ENCODE measurements at places on chromosomes 3 and 15.

DNA sequence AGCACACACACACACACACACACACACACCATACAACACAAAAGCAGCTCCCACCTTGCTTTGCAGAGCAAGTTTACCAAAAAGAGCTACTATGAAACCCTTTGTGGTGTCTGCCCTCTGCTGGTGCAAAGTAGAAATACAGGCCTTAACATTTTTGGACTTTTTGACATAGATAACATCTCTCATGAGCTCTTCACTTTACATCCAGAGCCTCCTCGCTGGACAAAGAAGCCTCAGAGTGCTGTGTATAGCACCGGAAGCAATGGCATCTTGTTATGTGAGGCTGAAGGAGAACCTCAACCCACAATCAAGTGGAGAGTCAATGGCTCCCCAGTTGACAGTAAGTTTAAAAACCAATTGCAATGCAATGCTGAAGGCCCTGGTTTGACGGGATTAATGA, 157.9 kb downstream of the CHL1 start:
- DNase-seq: peak; percentile 74

GRCh38 chr3:114558271-114558670, 264.4 kb downstream of the TIGIT start:
- DNase-seq: no peak

DNA sequence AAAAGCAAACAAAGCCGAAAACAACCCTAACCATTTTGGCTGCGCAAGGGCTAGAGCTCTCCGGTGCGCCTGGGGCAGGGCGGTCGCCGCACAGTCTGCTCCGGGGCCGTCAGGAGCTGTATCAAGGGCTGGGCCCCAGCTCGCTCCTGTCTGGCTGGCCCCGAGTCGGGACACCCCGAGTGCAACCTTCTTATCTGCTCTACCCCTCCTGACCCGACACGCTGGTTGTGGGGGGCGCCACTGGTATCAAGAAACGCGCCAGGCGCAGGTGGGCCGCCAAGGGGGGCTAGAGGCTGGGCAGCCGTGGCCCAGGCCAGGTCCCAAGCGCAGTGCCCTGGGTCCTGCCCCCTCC, 36.0 kb downstream of the NR2F2 start:
- DNase-seq: no peak

DNA sequence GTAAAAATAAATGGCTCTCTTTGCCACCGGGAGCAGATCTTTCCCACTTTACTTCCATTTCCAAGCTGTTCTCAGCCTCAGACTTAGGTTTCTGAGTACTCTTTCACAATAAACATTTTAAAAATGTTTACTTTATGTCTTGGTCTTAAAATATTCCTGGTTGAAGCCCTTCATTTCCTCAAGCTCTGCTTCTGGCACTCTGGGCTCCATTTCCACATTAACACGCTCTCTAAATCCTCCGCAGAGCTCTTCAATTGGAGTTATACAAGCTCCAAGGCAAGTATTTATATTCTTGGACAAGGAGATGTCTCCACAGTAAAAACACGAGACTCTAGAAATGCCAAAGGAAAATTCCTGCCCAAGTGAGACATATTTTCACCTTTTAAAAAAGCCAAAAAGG, 169.3 kb downstream of the GREM1 start:
- no peak for DNase-seq

DNA sequence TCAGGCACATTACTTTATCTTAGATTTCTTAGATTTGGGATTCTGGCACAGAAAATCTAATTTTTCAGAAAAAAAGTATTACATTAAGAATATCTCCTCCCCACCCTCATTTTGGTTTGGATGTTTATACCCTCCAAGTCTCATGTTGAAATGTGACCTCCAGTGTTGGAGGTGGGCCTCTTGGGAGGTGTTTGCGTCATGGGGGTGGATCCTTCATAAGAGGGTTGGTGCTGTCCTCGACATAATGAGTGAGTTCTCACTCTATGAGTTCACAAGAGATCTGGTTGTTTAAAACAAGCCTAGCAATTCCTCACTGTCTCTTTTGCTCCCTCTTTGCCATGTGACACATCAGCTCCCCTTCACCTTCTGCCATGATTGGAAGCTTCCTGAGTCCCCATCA, 45.6 kb upstream of the WWTR1 start:
- DNase-seq: no peak

- DNase-seq: no peak
Observed at GRCh38 chr3:138065949-138066348, 49.5 kb downstream of the DZIP1L start.

- DNase-seq: no peak
Observed at GRCh38 chr3:127177226-127177625, 15.7 kb upstream of the PRR23E start.

GRCh38 chr3:3907023-3907422, 107.8 kb downstream of the LRRN1 start:
- no peak for DNase-seq

- no peak for DNase-seq
Observed at GRCh38 chr3:45104715-45105711, 41.2 kb downstream of the CDCP1 start.

DNA sequence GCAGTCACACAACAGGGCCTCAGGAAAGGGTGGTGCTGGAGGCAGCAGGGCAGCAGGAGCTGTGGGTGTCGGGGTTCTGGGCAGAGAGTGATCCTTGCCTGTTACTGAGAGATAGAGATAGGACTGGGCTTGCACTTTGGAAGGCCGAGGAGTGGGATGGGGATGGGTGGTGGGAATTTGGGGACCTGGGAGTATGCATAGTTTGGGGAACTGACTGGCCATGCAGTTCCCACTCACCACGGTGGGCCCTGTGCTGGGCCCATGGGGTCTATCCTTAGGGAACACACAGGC, 192.5 kb upstream of the LINGO1 start:
- DNase-seq: no peak

GRCh38 chr3:172415323-172415722, 32.9 kb downstream of the GHSR start:
- DNase-seq: peak; percentile 17

GRCh38 chr3:186150041-186150830, 41.3 kb upstream of the ETV5 start:
- DNase-seq: no peak

- DNase-seq: peak; percentile 84
Observed at GRCh38 chr15:41661518-41662225, 1.5 kb downstream of the MGA start.

GRCh38 chr3:16725972-16726371, 120.7 kb upstream of the DAZL start:
- no peak for DNase-seq

GRCh38 chr3:61057464-61057863, 193.8 kb downstream of the FHIT start:
- DNase-seq: no peak

DNA sequence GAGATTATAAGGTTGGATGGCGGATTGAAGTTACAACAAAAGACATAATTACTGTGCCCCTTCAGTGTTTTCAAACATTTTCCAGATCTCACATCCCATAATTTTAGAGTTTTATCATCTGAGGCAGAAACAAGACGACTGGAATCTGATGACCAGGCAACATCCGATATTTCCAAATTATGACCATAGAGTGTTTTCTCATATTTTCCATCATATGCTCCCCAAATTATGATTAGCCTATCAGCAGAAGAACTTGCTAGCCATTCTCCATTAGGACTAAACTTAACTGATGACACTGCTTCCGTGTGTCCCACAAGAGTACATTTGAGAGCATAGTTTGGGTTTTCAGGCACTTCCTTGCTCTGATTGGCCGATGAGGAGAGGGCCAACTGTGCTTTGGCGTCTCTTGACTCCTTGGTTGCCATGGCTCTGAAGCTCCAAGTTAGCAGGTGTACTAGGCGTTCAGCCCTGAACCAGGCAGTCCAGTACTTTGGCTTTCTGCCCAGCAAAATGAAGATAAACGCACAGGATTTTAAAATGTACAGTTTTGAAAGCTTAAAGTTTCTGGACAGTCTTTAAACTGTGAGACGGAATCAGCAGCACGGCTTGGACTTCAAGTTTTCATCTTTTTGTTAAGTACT, 638 bp downstream of the WDR5B start:
- peak; percentile 55 for DNase-seq

GRCh38 chr15:98292442-98293240, 332.1 kb downstream of the ARRDC4 start:
- DNase-seq: peak; percentile 44

- DNase-seq: no peak
Observed at GRCh38 chr15:95994418-95994817, 336.1 kb upstream of the NR2F2 start.

- no peak for DNase-seq
Observed at GRCh38 chr3:23793528-23794134, 12.1 kb upstream of the UBE2E1 start.

GRCh38 chr15:61032600-61033286, 196.4 kb downstream of the RORA start:
- DNase-seq: no peak

GRCh38 chr15:63448266-63448665, 56.1 kb upstream of the USP3 start:
- DNase-seq: peak; percentile 90

DNA sequence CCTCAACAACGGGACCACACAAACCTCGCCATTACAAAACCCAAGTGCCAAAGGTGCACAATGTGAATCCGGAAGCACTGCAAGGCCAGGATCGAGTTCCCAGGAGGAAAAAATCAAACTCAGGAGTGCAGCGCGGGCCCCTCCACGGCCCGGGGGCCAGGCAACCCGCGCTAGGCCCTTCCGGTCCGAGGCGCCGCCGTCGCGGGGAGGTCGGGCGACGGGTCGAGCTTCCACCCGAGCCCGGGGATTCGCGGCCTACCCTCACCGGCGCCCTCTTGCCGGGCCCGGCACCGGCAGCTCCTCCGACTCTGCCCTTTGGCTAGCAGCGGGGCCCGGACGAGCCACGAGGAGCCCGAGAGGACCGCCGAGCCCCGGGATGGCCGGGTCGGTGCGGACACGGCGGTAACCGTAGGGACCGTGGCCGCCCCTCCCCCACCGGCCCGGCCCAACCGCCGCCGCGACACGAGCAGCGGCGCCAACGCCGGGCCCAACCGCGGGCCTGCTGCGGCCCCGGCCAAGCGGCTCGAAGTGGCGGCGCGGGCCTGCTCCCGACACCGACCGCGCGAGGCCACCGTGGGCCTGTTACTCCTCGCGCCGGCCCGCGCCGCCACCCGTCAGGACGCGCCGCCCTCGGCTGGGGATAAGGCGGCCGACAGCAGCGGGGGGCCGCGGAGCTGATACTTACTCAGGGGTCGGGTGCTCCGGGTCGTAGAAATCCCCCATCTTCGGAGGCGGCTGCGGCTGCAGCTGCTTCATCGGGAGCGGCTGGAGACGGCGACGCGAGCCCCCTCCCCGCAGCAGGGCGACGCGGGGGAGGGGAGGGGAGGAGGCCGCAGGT, 525 bp downstream of the SETD2 start:
- peak; percentile 59 for DNase-seq

DNA sequence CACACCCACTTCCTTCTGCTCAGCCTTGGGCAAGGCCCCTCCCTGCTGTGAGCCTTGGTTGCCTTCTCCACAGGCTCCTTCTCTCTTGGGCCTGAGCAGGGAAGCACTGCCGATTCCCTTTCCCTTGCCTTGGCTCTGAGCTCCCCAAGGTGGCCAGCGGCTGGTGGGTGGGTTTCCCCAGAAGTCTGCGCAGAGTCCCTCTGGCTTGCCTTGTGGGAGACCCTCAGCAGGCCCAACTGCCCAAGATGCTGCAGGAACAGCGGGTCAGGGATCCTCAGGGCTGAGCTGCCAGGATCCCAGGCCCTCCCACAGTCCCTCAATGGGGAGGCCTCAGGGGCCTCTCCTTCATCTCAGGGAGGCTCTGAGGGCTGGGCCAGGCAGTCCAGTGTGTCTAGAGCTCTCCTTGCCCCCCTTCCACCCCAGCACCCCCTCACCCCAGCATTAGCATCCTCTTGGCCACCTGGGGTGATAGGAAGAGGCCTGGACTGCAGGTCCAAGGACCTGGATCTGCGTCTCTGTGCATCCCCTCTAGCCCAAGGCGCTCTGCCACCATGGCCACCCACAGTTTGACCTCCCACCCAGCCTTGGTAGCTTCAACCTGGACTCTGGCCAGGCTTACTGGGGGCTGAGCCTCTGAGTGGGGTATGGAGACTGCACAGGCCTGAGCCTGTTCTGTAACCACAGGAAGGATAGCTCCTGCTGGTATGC, 68.6 kb downstream of the EXOG start:
- DNase-seq: no peak

DNA sequence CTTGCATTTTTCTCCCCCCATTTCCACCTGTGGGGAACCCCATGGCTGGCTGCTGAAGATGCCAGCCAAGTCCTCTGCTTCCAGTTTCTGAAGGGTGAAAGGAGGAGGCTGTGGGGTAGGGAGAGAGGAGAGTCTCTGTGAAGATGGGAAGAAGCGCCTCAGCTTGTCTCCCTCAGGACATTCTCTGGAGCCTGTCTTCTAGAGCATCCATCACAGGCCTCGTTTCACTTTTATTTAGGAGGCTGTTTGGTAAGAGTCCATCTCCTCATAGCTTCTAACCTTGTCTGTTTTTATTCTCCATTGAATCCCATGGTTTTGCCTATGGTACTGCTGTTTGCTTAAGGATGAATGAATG, 8.8 kb upstream of the LCTL start:
- no peak for DNase-seq

GRCh38 chr3:27528791-27529190, 44.6 kb upstream of the SLC4A7 start:
- peak; percentile 14 for DNase-seq

DNA sequence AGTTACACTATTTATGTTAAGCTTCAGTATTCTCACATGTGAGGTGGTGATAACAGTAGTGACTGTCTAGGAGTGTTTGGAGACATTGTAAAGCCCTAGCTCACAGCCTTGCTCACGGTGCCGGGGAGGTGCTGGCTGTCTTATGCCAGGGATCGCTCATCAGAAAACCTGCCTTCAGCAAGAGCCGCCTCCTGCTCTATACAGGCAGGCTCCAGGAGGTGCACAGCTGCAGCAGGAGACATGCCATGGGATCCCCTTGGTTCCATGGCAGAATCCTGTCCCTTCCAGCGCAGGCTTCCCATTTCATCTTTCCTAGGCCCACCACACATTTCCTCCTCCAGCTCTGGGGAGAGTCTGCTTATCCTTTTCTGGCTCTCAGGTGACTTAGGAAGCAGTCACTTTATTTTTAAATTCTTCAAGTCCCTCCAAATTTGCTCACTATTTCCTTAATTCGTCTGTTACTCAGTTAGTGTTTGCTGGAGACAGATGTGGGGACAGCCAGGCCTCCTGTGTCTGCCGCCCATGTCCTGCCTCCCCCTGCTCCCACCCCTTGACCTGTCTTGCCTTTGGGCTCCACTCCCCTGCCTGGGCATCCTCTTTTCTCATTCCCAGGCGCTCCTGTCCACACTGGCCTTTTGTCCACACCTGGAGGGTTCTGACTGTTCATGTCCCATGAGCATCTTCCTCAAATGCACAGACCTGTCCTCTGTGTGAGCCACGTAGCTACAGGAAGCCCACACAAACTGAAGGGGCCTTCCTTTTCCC, 31.7 kb downstream of the SLCO2A1 start:
- DNase-seq: no peak

DNA sequence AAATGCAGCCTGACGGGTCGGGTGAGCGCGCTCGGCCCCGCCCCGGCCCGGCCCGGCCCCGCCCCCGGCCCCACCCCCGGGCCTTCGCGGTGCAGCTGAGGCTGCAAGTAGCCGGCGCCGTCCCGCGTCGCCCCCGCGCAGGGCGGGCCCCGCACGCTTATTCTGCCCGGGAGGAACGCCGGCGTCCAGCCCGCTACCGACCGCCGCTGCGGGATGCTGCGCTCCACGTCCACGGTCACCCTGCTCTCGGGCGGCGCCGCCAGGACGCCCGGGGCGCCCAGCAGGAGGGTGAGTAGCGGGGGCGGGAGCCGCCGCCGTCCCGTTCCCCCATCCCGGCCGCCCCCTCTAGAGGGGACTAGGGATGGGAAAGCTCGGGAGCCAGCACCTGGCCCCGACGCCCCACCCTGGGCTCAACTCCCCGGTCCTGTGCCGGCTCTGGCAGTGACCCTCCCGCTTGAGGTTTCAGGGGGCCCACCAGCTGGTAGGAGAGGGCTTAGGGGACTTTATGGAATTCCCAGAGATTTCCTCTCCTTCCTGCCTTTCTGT, at the start of gene MYZAP:
Gene MYZAP, plus strand, starts transcription at position 83 of the 546 bp plus-strand sequence. Its CDS starts 131 bp downstream, at position 214.
- no peak for DNase-seq
